ENCODE measurements at places on chromosomes 6 and 20. TPM values are rescaled to one million over a fixed set of nuclear protein-coding genes. Genes with fewer than 3 reads are reported as not detected.

Gene ULBP2
- 1.8 TPM for total RNA-seq

Gene BMP2
- total RNA-seq: not detected

Gene MCHR2
- not detected for total RNA-seq

Gene PDE7B
- total RNA-seq: 0.68 TPM

Gene MAFB
- total RNA-seq: 0.28 TPM

Gene TP53TG5
- not detected for total RNA-seq

Gene E2F1
- total RNA-seq: 60.0 TPM

Gene CTAGE9
- total RNA-seq: not detected

Gene FAM83C
- not detected for total RNA-seq

Gene HTR1E
- total RNA-seq: not detected

Gene MRAP2
- not detected for total RNA-seq

Gene ETV7
- 20.7 TPM for total RNA-seq

Gene ZBP1
- total RNA-seq: 51.9 TPM

Gene RCAN2
- 3.1 TPM for total RNA-seq

Gene OGFR
- 73.4 TPM for total RNA-seq

Gene ARID1B
- total RNA-seq: 63.4 TPM

Gene FAM162B
- total RNA-seq: not detected

Gene GPX5
- total RNA-seq: not detected

Gene BPIFA1
- not detected for total RNA-seq

Gene QRSL1
- 11.6 TPM for total RNA-seq

Gene OOEP
- 0.68 TPM for total RNA-seq

Gene CLVS2
- total RNA-seq: not detected

Gene CRISP3
- total RNA-seq: not detected

Gene BICRAL
- 28.1 TPM for total RNA-seq

Gene TRAPPC3L
- not detected for total RNA-seq

Gene RHAG
- not detected for total RNA-seq
